ENCODE measurements at places on chromosomes 12 and 14.

- no peak for DNase-seq
Observed at GRCh38 chr12:617304-617915, 45.8 kb downstream of the NINJ2 start.

- DNase-seq: no peak
Observed at GRCh38 chr12:46811185-46811584, 14.6 kb downstream of the SLC38A4 start.

DNA sequence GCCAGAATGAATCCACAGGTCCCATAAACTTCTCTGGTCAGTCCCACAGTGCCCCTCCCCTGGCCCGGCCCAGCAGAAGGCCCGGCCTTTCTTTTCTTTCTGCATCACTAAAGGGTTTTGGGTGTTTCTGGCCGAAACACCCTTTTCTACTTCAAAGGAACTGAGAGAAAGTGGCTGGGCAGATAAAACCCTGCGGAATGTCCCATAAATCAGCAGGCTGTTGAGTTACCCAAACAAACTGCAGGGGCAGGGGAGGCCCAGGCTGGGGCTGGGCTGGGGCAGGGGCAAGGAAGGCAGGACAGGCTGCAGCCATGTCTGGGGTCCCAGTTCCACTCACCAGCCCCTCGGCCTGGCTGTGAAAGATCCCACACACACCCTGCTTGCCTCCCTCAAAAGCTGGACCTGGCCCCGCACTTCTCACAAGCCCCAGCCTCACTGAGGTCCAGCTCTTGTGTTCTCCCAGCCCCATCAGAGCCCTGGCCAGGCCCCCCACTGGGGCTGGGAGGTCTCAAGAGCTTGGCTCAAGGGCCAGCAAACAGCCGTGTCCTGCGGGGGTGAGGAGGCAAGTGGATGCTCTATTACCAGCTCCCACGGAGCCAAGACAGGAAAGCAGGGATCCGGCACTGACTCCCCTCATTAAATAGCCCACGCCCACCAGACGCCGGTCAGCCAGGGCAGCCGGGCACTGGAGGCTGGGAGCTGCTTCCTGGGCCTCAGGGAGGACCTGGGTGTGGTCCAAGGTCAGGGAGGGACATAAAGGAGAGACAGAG is 41.9 kb downstream of the CCNK start:
- DNase-seq: no peak

- no peak for DNase-seq
Observed at GRCh38 chr12:68148261-68148951, 11.1 kb downstream of the IFNG start.

DNA sequence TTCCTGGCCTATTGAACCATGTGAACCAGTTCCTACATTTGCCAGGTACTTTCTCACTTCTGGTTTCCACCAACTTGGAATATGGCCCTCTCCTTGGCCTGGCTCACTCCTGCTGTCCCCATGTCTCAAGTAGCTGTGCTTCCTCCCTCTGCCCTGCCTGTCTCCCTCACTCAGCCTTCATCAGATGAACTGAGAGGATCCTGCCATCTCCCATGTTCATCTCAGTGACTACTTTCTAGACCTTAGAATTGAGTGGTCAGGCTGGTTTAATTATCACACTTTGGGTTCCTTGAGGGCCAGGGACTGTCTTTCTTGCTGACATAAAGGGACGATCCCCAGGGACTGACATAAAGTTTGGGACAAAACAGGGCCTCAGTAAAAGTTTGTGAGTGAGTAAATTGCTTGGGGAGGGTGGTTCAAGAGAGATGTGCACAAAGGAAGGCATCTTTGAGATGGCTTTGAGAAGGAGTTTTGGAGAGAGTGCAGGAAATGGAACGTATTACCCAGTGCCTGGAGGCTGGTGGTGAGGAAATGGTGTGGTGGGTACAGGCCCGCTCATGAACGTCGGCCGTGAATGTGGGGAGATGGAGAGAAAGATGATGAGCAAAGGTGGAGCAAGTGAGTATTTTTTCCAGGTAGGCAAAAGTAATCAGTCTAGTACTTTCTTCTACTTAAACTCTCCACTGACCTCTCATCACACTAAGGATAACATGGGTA is 20.8 kb downstream of the DYRK2 start:
- DNase-seq: no peak

- DNase-seq: no peak
Observed at GRCh38 chr12:81974762-81975161, 215.6 kb upstream of the PPFIA2 start.

Measured in hippocampal formation (tissue), 2 donors.